ENCODE measurements at places on chromosomes 6 and 20. TPM values are rescaled to one million over a fixed set of nuclear protein-coding genes. Genes with fewer than 3 reads are reported as not detected.

The RIMS4 gene
- total RNA-seq: 0.12 TPM

The ADAT2 gene
- total RNA-seq: 1.5 TPM

The MUCL3 gene
- not detected for total RNA-seq

The KCNK5 gene
- total RNA-seq: not detected

The SYTL3 gene
- 0.58 TPM for total RNA-seq

The BPIFB1 gene
- not detected for total RNA-seq

The SUPT3H gene
- 10.6 TPM for total RNA-seq

The MOXD1 gene
- total RNA-seq: 27.5 TPM

The XKR7 gene
- total RNA-seq: not detected

The SLC2A10 gene
- 43.6 TPM for total RNA-seq

The SMLR1 gene
- total RNA-seq: not detected

The ZNF831 gene
- total RNA-seq: not detected

The AIF1 gene
- total RNA-seq: 1.4 TPM

The MCHR2 gene
- not detected for total RNA-seq

The RBPJL gene
- not detected for total RNA-seq

The BPI gene
- total RNA-seq: 0.12 TPM

The DSP gene
- total RNA-seq: 1.6 TPM

The PRELID3B gene
- 53.5 TPM for total RNA-seq

The ROMO1 gene
- 424 TPM for total RNA-seq

The ITPR3 gene
- 15.9 TPM for total RNA-seq

The ELOVL5 gene
- total RNA-seq: 103 TPM

The FRMD1 gene
- not detected for total RNA-seq

The SALL4 gene
- 0.09 TPM for total RNA-seq

The SOD2 gene
- total RNA-seq: 135 TPM

The PROKR2 gene
- not detected for total RNA-seq

The ISM1 gene
- 0.82 TPM for total RNA-seq

The BPIFA1 gene
- not detected for total RNA-seq

The ADGB gene
- not detected for total RNA-seq

The SLC22A16 gene
- not detected for total RNA-seq

The PDE7B gene
- total RNA-seq: 7.5 TPM

The ABHD16B gene
- not detected for total RNA-seq

The FGD2 gene
- total RNA-seq: not detected

The PPP1R14C gene
- not detected for total RNA-seq

The FANCE gene
- total RNA-seq: 5.0 TPM

The PCSK2 gene
- total RNA-seq: not detected

The DNAH8 gene
- total RNA-seq: not detected

The ANGPT4 gene
- under 0.01 TPM for total RNA-seq

The ADGRG6 gene
- 12.1 TPM for total RNA-seq

The OR5V1 gene
- total RNA-seq: not detected

The NMBR gene
- total RNA-seq: not detected

The DHX16 gene
- 21.7 TPM for total RNA-seq

The SLC26A8 gene
- total RNA-seq: not detected

The BCL2L1 gene
- total RNA-seq: 50.5 TPM

The MYLK4 gene
- 3.2 TPM for total RNA-seq

The TMEM200A gene
- total RNA-seq: 2.6 TPM

The PDYN gene
- total RNA-seq: not detected

The PAK5 gene
- total RNA-seq: not detected

The TRIM31 gene
- not detected for total RNA-seq

The SLC17A1 gene
- total RNA-seq: not detected

The PPIL6 gene
- total RNA-seq: 0.94 TPM

The HSPA1A gene
- 62.6 TPM for total RNA-seq
